ENCODE measurements at places on chromosomes 3 and 15.

DNA sequence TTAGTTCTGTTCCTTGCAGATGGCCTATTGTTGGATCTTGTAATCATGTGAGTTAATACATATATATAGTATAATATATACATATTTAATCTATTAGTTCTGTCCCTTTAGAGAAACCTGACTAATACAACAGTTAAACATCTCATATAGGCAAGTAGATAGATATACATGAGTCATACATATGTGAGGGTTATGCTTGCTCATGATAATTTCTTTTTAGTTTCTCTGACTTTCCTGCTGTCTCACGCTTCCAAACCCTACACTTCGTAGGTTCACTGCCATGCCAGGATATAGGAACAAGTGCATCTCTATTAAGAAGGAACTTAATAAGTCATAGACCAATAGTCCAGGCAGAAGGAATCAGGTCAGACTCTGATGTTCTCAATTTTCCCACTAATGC is 16.8 kb upstream of the CLDN16 start:
- DNase-seq = no peak

- DNase-seq = no peak
These were observed 226.6 kb downstream of the GREM1 start for GRCh38 chr15:32944431-32944830.

GRCh38 chr3:2931265-2931664 is 178.9 kb downstream of the IL5RA start:
- DNase-seq = no peak

- DNase-seq = no peak
These were observed 38.4 kb downstream of the PAQR5 start for GRCh38 chr15:69337138-69337537.

- no peak for DNase-seq
These were observed 49.0 kb upstream of the DUT start for GRCh38 chr15:48282216-48282615.

DNA sequence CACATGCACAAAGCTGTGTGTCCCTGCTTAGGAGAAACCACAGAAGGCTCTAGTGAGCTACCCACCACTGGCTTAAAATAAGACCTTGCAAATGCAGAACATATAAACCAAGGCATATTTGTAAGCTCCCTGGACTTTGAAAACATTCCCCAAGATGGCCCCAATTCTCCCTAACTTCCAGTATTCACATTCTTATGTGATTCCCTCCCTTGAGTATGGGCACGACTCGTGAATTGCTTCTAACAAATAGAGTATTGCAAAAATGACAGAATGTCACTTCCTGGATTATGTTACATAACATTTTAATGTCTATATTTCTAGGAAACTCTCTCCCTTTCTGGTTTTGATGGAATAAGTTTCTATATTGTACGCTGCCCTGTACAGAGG is 131.8 kb upstream of the MCTP2 start:
- DNase-seq = no peak

- DNase-seq = no peak
These were observed 522.4 kb upstream of the ADAMTS9 start for GRCh38 chr3:65210026-65210814.

DNA sequence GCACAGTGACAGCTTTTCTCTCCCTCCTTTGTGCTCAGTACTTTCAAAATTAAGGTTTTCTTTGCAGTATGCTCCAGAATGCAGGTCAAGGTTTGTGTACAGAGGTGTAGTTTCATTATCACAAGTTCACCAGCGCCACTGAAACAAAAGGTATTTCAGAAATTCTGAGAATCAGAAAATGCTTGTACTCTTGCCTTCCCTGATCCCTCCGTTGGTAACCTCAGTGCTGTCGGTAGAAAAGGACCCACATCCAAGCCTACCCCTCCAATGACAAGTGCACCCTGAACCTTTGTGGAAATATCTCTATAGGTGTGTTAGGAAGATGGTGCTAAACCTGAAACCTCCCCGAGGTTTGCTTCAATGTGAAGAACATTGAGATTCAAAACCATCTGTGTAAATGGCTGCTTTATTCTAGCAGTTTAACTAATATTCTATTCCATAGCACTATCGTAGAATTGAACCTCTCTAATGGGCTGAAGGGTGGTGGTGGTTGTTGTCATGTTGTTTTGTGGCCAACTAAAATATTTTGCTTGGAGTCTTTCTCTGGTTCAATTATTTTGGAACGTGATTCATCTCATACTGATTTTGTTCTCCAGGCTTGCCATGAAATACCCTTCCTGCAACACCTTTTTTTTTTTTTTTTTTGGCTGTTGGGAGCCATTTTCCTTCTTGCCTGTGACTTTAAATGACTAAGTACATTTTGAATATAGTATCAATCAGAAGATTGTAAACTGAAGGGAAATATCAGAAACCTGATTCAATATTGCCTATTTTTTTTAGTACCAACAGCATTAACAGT is 20.7 kb downstream of the ZBTB38 start:
- DNase-seq = no peak

GRCh38 chr3:47433796-47434195 is 41.9 kb downstream of the SCAP start:
- DNase-seq = no peak

DNA sequence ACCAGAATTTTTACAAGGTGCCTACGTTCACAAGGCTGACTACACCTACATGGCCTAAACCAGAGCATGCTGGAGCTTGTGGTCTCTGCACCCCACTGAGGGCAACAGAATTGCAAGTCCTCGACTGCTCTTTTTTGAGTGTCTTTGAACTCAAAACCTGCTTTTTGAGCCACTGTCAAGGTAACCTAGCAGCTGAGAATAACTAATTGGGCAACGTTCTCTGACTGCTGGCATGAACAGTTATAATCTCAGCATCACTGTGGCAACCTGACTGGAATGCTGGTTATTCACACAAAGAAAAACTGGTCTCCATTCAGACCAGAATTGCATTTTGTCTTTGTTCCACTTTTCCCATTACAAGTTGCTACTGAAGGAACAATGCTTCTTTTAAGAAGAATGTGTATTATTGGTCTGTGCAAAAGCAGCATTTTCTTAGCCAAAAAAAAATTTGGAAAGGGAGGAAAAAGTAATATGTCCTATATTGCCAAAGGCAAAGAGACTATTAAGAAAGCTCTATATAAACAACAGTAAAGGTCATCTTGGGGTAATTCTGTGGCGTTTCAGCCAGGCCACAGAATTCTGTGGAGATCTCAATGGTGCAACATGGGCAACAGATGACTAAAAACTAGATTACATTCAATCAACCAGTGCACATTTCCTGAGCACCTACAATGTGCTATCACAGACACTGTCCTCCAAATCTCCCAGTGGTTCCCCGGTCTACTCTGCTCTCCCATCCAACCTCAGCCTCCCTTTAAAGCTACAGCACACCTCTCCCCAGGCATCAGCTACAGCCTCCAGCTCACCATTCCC is 76.8 kb downstream of the TNIK start:
- no peak for DNase-seq

DNA sequence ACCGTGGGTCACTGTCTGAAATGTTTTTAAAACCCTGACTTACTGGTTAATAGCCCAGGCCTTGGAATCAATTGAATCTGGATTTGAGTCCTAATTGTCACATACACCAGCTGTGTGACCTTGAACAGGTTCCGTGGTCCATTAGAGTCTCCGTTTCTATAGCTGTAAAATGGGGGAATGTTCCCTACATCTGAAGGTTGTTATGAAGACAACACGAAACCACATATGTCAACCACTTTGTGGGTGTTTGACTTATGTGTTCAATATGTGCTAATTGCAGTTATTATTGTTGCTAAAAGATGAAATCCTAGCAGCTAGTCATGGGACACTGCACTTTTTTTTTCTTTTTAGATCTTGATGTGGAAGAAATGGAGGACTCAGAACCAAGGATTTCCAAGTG is 35.3 kb downstream of the ZBTB38 start:
- DNase-seq = no peak

GRCh38 chr15:34147371-34148140 is 45.7 kb downstream of the PGBD4 start:
- no peak for DNase-seq

- DNase-seq = no peak
These were observed 18.2 kb downstream of the ATRIP start for GRCh38 chr3:48464713-48465221.

DNA sequence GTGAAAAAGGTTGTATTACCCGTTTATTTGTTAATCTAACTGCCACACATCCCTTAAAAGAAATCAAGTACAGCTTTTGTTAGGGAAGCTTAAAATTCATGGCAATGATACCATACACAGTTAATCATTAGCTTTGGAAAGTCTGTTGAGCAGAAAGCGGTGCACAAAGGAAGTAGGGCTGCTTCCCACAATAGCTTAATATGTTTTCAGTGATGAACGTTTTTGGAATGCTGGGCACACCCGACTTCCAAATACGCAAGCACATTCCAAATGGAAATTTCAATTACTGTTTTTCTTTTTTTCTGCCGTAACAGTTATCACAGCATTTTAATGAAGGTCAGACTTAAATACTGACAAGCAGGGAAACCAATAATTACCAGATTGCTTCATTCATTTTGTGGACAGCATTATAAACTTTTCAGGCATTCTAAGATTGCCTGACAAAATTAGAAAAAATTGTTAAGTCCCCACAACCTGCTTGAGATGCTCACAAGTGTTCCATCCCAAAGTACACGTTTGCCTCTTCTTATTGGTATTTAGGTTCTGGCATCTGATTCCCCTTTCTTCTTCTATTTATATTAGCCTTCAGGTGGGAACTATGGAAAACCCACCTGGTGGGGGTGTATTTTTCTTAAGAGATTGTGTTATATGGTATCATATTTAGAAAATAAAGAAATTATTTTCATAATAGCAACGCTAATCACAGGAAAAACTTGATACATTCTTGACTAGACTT is 1.1 kb upstream of the ECT2 start:
- DNase-seq = no peak

GRCh38 chr15:38588672-38589071 is 24.1 kb upstream of the RASGRP1 start:
- DNase-seq = no peak

- DNase-seq = no peak
These were observed 157.8 kb downstream of the SV2B start for GRCh38 chr15:91257746-91258414.

Measured in activated T-cell treated with anti-CD3 and anti-CD28 coated beads for 4 hours (primary cell).